AG09309 (cell line): ENCODE measurements at places on chromosomes 16 and 17.
A peak's percentile ranks its signal among the peaks of the same experiment; 100 is the strongest.

DNA sequence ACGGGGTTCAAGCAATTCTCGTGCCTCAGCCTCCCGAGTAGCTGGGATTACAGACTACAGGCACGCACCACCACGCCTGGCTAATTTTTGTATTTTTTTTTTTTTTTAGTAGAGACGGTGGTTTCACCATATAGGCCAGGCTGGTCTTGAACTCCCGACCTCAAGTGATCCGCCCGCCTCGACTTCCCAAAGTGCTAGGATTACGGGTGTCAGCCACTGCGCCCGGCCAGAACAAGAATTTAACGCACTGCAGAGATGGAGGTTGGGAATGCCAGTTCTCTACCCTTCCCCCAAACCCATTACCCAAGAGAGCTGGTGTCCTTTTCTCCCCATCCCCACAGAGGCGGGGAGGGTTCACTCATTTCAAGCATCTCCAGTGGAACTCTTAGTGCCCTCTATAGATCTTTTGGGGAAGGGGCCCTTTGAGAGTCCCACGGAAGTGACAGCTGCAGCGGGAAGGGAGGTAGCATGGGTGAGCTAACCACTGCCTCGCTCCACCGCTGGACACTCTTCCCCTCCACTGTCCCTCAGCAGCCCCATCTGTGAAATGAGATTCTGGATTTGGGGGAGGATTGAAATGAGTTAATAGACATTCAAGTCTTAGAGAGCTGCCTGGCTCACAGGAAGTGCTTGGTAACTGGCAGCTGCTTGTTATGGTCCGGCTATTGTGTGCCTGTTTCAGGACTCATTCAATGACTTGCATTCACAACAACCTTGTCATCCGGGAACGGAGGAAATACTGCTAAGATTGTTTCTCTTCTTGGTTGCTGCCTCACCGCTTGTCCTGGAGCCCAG is 3.5 kb upstream of the UBALD2 start:
- DNase-seq, result no peak

DNA sequence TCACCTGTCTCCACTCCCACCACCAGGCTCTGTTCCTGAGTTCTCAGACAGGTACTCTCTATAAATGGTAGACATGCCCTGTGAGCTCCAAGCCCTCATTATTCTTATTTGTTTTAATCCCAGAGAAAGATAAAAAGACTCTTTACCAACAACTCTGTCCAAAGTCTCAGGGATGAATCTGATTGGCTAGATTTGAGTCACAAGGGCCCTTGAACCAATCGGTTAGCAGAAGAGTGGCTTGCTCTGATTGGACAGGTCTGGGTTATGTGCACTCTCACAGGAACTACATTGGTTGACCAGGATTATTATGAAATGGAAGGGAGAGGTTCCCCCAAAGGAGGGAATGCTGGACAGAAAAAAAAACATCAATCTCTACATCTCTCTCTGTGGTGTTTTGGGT is 7.5 kb downstream of the COTL1 start:
- no peak for DNase-seq

DNA sequence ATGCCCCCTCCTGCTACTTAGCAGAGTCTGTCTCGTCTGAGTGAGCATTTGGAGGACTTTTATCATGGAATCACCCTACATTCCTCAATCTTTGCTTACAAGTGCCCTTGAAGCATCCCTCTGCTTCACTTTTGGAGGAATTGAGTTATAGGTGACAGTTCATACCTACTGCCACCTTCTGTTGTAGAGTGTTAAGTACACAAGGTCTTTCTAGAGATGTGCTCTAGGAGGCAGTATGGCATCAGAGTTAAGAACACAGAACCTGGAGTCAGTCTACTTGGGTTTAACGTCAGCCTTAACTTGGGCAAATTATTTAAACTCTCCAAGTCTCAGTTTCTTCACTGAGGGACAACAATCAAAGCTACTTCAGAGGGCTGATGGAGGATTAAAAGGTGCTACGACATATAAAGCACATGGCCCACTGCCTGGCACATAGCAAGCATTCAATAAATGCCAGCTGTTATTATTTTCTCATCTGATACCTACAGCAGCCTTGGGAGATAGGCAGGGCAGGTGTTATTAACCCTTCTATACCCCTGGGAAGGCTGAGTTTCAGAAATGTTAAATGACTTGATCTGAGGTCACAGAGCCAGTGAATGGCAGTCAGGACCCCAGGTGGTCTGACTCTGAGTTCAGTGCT is 62.2 kb downstream of the UTP18 start:
- peak; percentile 3 for DNase-seq

GRCh38 chr16:50462793-50463507 is 85.2 kb upstream of the NKD1 start:
- no peak for DNase-seq

DNA sequence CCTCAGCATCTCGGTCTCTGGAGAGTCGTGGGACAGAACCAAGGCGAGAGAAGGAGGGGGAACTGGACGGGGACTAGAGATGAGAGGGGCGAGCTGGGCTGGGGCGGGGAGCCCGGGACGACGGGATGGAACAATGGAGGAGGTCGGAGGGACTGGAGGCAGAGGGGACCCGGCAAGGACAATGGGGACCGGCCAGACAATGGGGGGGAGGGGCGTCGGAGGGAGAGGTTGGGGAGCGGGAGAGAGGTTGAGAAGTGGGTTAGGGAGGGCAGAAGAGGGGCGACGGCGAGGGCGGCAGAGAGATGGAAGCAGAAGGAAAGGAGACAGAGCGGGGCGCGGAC is 719 bp downstream of the NGFR start:
- DNase-seq, result no peak

DNA sequence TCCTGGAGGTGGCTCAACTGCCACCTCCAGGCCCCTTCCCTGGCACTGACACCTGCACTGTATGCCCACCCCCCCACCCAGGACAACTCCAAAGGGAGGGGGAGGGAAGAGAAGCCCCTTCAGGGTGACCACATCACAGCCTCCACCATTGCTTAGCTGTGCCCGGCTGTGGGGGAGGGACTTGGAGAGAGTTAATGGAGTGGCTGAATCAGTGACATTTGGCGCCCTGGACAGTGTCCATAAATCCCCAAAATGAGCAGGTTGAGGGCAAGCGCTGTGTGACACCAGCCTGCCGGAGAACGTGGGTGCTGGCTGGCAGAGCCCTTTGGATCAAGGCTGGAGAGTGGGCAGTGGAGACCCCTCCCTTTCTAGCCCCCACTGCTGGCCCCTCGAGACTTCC is 883 bp downstream of the USH1G start:
- DNase-seq, result no peak
